ENCODE measurements at places on chromosomes 3 and 15. TPM values are rescaled to one million over a fixed set of nuclear protein-coding genes. Genes with fewer than 3 reads are reported as not detected.

DNA sequence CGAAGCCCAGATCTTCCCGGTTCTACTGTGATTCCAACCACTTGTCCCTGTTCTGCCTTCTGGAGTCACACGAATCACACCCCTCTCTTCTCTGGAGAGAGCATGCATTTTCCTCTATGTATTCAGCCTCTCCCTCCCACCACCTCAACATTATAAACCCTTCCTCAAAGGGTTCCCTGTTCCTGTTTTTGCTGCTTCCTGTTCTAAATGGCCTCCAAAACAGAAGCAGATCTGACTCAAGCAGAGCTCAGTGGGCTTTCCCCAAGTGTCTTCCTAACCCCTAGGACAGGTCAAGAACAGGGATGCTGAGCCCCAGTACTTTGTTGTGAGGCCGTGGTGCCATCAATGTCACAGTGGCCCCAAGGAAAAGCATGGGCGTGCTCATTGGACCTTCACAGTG, 75.7 kb upstream of the ARNT2 start:
- H3K27ac ChIP-seq: no peak overlapping the region
- H3K27me3 ChIP-seq: peaks cover 3% of the 10 kb centered on the region
- no peaks in the 10 kb centered on the region for H3K4me1 ChIP-seq
- H3K4me3 ChIP-seq: no peak overlapping the region
- no peak for DNase-seq

DNA sequence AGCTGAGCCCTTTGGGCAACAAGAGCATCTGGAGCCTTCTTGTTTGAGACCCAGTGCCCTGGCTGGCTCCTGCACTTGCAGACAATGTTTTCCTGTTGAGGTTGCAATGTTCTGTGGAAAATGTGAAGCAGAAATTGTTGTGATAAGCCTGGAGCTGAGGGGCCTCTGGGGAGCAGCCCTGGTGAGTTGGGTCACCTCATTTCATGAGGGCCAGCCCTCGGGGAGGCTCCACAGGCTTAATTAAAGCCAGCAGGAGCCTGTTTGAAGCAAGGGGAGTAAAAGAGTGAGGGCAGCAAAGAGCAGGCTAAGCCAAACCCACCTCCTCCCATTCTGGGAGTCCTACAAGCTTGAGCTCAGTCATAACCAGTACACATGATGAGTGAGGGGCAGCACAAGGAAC, 154.3 kb downstream of the ALDH1A2 start:
- DNase-seq: no peak
- H3K27me3 ChIP-seq: peaks cover 21% of the 10 kb centered on the region
- no peaks in the 10 kb centered on the region for H3K4me1 ChIP-seq
- H3K36me3 ChIP-seq: no peaks in the 10 kb centered on the region
- no peak overlapping the region for H3K4me3 ChIP-seq
- no peak overlapping the region for H3K27ac ChIP-seq

- DNase-seq: no peak
- H3K4me1 ChIP-seq: peaks cover 14% of the 10 kb centered on the region
- no peaks in the 10 kb centered on the region for H3K36me3 ChIP-seq
- no peak overlapping the region for H3K4me3 ChIP-seq
Observed at GRCh38 chr15:98875309-98875708, 132.3 kb downstream of the PGPEP1L start.

CHDH gene
- total RNA-seq: 0.11 TPM

GRCh38 chr3:179610066-179610465, 5.5 kb downstream of the NDUFB5 start:
- H3K4me1 ChIP-seq: peaks cover 33% of the 10 kb centered on the region
- no peak overlapping the region for H3K4me3 ChIP-seq
- DNase-seq: no peak
- H3K27ac ChIP-seq: peak overlapping the region; percentile 95

GRCh38 chr15:73691396-73691795, 7.2 kb downstream of the CD276 start:
- peaks cover 59% of the 10 kb centered on the region for H3K27me3 ChIP-seq
- no peak overlapping the region for H3K4me3 ChIP-seq
- H3K36me3 ChIP-seq: no peaks in the 10 kb centered on the region
- H3K4me1 ChIP-seq: peaks cover 8% of the 10 kb centered on the region
- no peak for DNase-seq

DNA sequence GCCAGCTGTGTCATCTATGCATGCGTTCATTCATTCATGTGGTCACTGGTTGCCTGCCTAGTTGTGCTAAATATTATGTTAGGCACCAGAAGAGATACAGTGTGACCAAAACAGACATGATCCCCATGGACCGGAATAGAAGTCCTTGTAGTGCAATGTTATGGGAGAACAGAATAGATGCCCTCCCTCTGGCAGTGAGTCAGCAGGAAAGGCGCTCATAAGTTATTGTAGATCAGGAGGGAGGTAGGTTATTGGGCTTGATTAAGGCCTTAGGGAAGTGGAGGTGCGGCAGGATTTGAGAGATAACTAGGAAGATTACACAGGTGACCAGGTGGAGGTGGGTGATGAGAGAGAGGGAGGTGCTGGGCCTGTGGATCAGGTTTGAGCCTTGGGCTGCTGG, 5.2 kb downstream of the MCTP2 start:
- no peaks in the 10 kb centered on the region for H3K27me3 ChIP-seq
- peaks cover 63% of the 10 kb centered on the region for H3K4me1 ChIP-seq
- peaks cover 28% of the 10 kb centered on the region for H3K36me3 ChIP-seq
- no peak overlapping the region for H3K4me3 ChIP-seq
- no peak for DNase-seq
- no peak overlapping the region for H3K27ac ChIP-seq

DNA sequence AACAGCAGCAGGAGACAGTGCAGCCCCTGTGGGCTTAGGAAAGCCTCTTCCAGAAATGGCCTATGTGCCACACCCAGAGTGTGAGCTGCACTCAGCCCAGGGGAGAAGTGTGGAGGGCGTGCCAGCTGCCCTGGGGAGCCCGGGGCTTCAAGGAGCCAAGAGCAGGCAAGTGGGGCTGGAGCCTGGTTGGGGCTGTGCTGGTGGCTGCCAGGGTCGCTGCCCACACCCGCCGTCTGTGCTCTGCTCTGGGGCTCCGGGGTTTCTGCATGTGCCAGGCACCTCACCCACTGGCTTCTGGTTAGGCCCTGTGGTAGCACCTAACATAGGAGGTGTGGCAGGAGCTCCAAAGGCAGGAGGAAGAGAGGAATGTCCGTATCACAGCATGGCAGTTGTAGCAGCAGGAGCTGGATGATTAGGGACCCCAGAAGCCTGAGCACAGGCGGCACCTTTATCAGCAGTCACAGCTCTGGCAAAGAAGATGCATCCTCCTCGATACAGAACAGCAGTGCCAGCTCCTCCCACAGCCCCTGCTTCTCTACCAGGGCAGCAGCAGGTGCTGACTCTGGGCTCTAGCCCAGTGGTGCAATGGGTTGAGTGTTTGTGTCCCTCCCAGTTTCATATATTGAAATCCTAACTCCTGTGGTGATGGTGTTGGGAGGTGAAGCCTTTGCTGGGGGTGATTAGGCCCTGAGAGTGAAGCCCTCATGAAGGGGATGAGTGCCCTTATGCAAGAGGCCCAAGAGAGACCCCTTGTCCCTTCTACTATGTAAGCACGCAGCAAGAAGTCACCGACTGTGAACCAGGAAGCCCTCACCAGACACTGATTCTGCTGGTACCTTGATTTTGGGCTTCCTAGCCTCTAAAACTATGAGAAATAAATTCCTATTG, 70.0 kb upstream of the KLF13 start:
- no peak overlapping the region for H3K4me3 ChIP-seq
- H3K4me1 ChIP-seq: peaks cover 36% of the 10 kb centered on the region
- DNase-seq: no peak
- peaks cover 4% of the 10 kb centered on the region for H3K36me3 ChIP-seq
- H3K27ac ChIP-seq: no peak overlapping the region
- H3K27me3 ChIP-seq: peaks cover 4% of the 10 kb centered on the region

TNFAIP8L3 gene
- total RNA-seq: 0.20 TPM

DNA sequence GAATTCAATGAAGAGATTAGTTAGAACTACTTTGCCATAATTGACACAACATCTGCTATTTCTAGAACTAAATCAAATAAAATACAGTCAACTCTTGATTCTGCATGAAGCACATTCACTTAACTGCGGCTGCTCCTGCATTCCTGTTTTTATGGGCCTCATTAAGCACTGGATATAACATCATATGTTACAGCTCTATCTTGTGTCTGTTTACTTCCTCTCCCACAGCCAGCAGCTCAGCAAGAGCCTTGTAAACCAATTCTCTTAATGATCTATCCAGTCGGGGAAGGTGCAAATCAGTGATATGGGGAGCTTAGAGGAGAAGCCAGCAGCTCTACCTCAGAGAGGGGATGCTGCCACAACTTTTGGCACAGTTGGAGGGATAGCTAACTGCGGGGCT, 329.2 kb downstream of the ARRDC4 start:
- no peak overlapping the region for H3K4me3 ChIP-seq
- peaks cover 22% of the 10 kb centered on the region for H3K27me3 ChIP-seq
- H3K4me1 ChIP-seq: peaks cover 1% of the 10 kb centered on the region

All from activated naive CD8-positive, alpha-beta T cell treated with anti-CD3 and anti-CD28 coated beads, Interleukin-2, amount 10 ng/mL, durations not matched to agents 7 days and 5 days (primary cell).